DMS153 (cell line): ENCODE measurements at places on chromosomes 2 and 18.

- DNase-seq = no peak
These were observed 67.2 kb downstream of the CUL3 start for GRCh38 chr2:224517963-224518362.

- DNase-seq = no peak
These were observed 40.2 kb upstream of the CHMP1B start for GRCh38 chr18:11811009-11811408.

GRCh38 chr18:44977856-44978255 is 297.2 kb downstream of the SETBP1 start:
- DNase-seq = no peak

GRCh38 chr2:144453486-144454158 is 66.3 kb downstream of the ZEB2 start:
- DNase-seq = no peak

DNA sequence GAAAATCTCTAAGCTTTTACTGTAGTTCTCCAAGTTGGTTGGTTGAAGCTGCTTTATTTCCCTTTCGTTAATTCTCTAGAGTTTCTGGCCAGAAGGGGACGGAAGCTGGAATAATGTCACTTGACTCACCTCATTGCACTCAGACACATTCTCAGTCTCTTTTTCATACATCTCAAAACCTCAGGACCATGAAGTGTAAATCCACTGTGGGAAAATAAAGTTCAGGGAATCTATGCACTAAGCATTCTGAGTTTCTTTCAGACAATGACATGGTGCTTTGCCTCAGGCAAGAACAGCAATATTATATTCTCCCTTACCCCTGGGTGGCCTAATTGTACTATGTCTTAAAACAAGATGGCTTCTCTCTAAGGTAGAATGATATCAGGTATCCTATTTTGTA is 167.8 kb downstream of the PRPF40A start:
- DNase-seq = no peak

GRCh38 chr2:60538101-60538500 is 15.4 kb downstream of the BCL11A start:
- DNase-seq = no peak

DNA sequence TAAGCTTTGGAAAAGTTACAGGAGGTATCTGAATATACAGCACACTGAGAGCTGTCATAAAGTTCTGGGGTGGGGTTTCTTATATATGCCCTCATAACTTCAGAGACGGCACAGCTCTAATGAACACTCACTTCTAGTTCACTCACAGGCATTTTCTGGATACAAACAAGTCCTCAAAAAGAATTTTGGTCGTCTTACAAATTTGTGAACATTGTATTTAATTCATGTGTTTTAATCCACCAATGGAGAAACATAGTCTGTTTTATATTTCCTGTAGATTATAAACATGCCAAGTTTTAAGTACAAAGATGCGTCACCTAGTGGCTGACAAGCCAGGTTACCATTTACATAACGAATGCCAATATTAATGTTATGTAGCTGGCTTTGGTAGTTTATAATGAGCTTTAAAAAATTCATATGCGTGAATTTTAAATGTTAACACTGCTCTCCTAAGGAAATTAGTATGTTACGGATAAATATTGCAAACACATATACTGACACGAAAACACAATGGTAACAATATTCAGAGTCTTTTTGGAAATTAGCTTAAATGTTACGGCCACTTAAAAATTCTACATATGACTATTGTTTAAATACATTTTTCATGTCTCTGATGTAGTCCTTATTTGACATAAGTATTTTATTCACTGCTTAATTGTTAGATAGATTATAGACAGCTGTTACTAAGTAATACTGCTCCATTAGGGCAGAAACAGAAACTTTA is 2.5 kb downstream of the COL3A1 start:
- DNase-seq = no peak

DNA sequence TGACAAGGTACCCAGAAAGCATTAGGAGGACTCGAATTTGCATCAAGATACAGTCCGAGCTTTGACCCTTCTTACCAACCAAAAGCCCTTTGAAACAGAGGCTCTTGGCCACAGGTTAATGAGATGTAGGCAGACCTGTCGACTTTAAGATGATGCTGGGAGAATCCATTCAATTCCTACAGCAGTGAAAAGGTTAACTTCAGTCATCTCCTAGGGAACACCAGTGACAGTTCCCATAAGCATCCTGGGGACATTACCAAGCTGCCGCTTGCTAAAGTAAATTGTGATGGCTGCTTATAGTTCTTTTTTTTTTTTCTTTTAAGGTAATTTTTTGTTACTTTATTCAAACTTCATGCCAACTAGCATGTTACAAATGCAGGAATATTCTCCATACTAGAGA is 379.3 kb downstream of the SOX11 start:
- no peak for DNase-seq

DNA sequence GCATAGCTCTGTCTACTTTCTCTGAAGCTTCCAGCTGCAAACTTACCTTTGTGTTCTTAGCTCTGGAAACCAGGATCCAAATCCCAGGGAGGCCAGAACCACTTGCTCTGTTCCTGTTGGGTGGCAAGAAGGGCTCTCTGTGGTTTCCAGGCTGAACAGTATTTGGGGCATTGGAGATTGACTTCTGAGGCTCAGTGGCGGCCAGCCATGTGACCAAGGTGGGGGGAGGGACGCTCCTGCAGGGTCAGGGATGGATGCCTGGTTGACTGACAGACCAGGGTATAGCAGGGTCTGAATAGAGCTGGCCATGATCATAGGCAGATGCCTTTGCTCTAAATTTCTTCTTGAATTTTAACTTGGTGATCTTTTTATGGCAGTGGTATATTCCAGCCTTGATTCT is 15.1 kb downstream of the SLC4A5 start:
- no peak for DNase-seq

DNA sequence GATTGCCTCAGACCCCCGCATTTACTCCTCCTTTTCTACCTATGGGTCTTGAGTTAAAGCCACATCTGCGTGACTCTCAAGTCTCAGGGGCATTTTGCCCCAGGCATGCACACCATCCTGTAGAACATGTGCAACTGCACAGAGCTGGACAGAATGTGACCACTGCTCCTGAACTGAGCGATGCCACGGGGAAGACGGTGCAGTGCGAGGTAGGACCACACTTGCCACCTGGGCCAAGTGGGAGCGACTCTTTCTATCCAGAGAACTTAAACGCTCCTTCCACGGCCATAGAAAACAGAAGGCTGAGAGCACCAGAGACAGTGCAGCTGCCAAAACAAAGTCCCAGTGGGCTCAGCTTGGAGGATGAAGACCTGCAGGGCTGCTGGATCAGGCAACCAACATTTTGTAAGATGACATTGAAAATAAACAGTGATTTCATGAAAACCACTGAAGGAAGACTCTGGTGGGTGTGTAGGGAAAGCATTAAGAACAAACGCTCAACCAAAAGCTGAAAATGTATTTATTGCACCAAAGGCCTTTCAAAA is 149.0 kb upstream of the HDAC4 start:
- DNase-seq = no peak

DNA sequence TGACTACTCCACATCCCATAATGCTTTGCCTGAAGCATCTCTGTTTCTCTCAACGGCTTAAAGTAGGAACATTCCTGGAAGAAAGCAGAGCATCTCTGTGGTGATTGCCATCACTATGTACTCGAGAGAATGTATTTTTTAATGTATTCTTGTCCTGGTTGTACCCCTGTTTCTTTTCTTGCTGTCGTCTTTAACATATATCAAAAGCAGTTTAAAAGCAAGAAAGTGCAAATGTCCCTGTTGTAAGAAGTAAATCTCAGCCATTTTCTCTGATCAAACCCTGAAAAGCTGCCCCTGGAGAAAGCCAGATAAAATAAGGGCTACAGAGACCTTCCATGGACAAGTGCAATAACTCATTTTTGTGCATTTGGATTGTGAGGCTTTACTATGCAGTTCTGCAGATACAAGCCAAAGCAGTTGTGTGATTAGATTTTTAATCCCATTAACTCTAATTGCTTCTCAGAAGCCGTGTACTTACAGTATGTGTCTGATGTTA is 70.8 kb downstream of the XIRP2 start:
- no peak for DNase-seq

GRCh38 chr2:142873831-142874287 is 3.6 kb upstream of the KYNU start:
- DNase-seq = no peak

DNA sequence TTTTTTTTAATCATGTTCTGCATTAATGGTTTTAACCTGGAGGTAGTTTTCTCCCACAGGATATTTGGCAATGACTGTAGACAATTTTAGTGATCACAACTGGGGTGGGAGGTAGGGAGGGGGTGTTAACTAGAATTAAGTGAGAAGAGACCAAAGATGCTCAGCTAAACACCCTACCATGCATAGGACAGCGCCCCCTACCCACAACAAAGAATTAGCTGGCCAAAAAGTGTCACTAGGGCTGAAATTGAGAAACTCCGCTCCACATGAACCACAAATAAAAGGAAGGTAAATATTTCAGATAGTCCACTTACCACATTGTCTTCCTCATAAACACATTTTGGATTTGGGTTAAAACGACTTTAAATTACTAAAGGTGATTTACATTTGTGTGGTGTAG is 942.6 kb downstream of the SUCLG1 start:
- DNase-seq = no peak

DNA sequence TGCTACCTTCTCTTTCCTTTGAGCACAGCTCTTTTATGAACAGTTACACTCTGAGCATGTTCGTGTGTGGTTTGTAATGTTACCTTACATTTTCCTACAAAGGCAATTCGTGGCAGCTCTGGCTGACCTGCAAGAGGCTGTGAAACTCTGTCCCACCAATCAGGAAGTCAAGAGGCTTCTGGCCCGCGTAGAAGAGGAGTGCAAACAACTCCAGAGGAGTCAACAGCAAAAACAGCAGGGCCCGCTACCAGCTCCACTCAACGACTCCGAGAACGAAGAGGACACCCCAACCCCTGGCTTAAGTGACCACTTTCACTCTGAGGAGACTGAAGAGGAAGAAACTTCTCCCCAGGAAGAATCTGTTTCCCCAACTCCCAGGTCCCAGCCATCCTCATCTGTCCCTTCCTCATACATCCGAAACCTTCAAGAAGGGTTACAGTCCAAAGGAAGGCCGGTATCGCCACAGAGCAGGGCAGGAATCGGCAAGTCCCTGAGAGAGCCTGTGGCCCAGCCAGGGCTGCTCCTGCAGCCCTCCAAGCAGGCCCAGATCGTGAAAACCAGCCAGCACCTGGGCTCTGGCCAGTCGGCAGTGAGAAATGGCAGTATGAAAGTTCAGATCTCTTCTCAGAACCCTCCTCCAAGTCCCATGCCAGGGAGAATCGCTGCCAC is 56.9 kb downstream of the WDSUB1 start:
- no peak for DNase-seq

GRCh38 chr18:48529796-48530195 is 9.0 kb upstream of the CTIF start:
- no peak for DNase-seq

GRCh38 chr2:230408244-230408842 is 7.7 kb upstream of the SP100 start:
- DNase-seq = no peak

DNA sequence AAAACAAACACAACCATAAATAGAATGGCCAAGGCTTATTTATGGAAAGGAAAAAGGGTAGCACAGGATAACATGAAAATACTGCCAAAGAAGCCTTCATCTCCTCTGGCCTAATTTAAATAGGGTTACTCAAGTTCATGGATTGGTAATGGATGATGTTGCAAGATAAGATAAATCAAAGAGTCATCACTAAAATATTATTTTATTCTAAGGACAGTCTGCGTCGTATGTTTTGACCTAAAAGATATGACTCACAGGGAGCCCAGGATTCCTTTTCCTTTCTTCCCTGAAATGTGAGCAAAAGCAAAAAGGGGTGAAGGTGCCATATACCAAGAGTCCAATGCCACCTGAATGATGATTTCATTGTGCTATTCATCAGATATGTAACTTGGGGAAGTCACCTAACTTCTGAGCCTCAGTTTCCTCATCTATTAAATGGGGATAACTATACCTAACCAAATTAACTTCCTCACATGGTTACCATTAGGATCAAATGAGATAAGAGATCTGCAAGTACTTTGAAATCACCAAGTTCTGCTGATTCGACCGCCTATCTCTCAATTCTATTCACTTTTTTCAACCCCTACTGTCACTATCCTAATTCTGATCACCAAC is 137.7 kb downstream of the THADA start:
- no peak for DNase-seq
